ENCODE measurements at places on chromosomes 11 and 22. TPM values are rescaled to one million over a fixed set of nuclear protein-coding genes. Genes with fewer than 3 reads are reported as not detected.

SGSM1 gene
- total RNA-seq: 4.1 TPM

CCDC87 gene
- 0.46 TPM for total RNA-seq

GGT5 gene
- total RNA-seq: 6.7 TPM

HBE1 gene
- total RNA-seq: not detected

MMP27 gene
- total RNA-seq: not detected

TRIM51 gene
- total RNA-seq: not detected

DNA sequence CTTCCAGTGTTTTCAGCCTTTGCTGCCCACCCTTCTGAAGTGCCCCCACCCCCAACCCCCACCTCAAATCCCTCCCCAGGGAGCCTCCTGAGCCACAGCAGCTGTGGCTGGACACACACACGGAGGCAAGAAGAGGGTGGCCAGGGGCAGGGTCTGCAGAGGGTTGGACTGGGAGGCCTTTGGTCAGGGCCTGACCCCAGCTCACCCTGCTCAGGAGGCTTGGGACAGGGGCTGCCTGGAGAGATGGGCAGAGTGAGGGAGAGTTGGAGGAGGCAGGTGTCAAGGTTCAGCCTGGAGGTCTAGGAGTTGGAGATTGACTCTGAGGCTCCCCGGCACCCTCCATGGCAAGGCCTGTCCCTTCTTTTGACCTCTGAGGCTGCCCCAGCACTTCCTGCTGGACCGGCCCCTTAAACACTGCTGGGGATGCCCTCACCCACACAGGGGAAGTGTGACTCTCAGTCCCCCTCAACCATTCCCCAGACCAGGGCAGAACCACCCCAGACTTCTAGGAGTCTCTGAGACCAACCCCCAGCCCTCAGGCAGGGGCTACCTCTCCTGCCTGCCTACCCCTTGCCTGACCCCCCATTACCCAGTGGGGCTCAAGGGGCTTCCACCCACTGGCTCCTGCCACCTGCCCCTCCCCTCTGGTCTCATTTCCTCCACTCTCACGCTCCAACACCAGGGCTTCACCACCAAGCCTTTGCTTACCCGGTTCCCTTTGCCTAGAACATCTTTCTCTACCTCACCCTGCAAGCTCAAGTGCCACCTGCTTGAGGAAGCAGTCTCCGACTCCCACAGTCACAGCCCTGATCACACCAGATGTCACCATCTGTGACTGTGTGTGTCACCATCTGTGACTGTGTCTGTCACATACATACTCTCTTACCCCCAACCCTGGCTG lies 8.6 kb downstream of the ARAP1 start:
- no peak for DNase-seq

- no peak for DNase-seq
These were observed 75.3 kb downstream of the CD44 start for GRCh38 chr11:35214226-35214770.

GRCh38 chr11:32464078-32464477 lies 28.7 kb upstream of the WT1 start:
- no peak for DNase-seq

DNA sequence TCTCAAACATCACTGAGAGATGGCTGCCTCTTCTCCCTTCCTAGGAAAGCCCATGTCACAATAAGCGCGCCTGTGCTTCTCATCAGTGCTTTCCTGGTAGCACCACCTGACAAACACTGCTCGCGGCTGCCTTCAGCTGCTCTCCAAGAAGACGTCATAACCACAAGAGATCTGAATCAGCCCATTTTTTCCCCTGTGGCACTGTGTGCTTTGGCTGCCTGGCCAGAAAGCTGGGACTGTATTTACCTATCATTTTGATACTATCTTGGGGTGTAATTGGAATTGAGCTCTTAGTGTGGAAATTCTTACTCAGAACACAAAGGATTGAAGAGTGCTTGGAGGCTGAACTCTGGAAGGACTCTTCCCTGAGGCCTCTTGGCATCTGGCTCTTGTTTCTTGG lies 50.3 kb upstream of the EHF start:
- DNase-seq: no peak

DNA sequence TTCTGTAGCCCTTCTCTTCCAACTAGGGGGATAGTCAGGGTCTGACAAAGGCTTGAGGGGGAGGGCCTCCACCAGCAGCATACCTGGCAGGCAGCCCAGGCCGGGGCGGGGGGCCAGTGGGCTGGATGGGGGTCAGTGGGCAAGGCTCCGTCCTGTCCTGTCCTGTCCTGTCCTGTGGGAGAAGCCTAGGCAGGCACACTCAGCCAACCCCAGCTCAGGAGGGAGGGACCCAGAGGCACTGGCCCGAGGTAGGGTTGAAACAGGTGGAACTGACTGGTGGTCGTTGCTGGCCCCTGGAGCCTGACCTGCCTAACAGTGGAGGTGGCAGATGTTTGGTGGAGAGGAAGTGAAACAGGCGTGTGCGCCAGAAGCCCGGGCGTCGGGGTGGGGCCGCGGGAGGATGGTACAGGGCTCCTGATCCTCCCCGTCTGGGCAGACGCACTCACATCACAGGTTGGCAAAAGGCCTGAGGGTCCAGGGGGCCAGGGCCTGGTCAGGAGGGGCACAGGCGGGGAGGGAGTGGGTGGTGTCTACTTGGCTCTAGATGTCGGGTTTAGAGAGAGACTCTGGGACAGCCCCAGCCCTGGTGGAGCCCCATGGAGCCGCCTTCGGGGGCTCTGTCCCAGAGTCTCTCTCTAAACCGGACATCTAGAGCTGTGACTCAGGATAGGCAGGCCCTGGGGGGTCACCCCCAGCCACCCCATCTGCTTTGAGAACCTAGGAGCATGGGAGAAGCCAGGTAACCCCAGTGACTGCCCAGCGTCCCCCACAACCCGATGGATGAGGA lies 32.5 kb upstream of the GRAMD4 start:
- peak; percentile 87 for DNase-seq

- DNase-seq: no peak
These were observed 3.0 kb upstream of the RIN1 start for GRCh38 chr11:66339162-66339675.

GRCh38 chr22:29344137-29344536 lies 28.6 kb upstream of the RASL10A start:
- DNase-seq: peak; percentile 52

DNA sequence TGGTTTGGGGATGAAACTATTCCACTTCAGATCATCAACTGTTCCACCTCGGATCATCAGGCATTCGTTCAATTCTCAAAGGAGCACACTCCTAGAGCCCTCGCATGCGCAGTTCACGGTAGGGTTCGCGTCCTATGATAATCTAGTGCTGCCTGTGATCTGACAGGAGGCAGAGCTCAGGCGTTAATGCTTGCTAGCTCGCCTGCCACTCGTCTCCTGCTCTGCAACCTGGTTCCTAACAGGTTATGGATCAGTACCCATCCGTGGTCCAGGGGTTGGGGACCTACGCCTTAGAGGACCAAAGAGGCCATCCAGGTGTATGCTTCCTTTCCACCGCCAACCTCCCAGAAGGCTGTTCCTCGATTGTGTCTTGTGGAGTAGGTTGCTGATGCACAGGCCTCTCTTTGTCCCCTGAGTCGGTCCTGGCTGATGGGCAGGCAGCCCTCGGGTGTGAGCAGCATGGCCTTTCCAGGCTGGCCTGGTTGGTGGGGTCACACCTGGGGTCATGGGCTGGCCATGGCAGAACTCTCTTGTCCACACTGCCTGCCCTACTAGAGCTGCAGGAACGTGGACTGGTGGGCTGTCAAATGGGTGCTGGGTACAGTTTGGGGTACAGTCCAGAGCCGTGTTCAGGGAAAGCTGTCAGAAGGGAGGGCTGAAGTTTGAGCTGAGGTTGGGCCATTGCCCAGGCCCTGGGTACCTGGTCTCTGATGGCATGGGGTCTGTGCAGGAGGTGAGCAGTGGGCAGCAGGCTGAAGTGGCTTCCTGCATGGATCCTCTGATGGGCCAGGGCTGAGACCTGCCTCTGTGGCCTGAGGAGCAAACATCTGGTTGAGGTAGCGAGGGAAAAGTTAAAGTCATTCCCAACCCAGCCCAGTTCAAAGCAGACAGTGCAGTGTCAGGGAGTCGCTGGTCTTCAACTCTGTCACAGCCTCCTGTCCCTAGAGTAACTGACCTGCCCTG lies 11.1 kb downstream of the PRDM11 start:
- no peak for DNase-seq

DNA sequence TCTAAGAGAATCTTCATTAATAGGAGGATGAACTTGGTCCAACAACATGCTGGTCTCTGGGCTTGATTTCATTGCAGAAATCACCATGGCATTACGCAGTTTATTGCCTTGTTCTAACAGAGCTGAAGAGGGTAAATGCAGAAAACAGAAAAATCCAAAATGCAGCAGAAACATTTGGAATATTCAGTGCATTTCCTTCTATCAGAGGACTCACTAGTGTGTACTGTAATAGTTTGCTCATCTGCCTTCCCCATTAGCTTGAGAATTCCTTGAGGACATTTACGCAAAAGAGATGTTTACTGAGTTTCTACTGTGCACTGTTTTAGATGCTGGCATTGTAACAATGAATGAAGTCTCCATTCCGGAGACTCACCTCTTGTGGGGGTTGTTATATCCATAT lies 37.4 kb downstream of the C2CD3 start:
- no peak for DNase-seq

DNA sequence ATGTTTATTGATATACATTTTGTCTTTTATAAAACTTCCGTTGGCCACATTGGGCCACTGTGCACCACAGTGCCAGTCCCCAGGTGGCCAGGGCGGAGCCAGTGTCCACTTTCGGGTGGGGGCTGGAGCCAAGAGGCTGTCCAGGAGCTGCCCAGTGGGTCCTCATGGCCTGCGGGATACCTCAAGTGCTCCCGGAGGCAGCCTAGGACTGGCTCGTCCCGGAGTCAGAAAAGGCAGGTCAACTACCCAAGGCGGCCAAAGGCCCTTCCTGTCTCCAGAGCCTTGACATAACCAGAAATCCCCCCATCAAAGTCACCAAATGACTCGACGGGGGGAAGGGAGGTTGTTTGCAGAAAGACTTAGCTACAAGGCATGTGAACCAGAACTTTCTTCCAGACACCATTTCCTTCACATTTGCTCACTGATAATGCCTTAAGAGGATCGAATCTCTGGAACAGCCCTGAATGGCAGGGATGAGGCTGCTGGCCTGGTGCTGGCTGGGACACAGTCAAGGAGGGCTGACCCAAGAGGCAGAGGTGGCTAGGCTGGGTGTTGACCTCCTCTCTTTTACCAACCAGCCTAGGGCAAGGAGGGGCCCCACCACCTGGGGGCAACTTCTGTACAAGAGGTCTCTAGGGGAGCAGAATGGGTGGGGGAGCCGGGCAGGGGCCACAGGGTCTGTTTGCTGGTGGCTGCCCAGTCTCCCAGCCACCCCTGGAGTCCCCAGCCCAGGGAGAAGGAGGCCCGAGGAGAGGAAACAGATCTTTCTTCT lies 8.4 kb downstream of the MRGPRF start:
- DNase-seq: no peak

- DNase-seq: no peak
These were observed 2.8 kb upstream of the BCO2 start for GRCh38 chr11:112172362-112172994.

- no peak for DNase-seq
These were observed 380.9 kb downstream of the TBC1D22A start for GRCh38 chr22:47143249-47143938.

DNA sequence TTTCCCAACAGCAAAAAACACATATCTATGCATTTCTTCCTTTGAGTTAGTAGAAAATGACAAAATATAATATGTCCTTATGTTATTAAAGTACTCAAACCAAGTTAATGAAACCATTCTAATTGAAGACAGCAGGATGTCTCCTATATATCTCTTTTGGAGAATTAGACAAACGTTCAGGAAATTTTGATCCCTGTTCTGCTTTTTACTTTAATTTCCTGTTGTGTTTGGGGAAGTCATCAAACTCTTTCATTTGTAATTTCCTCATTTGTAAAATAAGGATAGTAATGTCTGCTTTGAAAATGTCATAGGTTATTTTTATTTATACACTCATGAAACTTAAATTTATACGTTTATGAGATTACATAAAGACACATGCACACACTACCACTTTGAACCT lies 281.8 kb upstream of the ANO5 start:
- DNase-seq: no peak

DNA sequence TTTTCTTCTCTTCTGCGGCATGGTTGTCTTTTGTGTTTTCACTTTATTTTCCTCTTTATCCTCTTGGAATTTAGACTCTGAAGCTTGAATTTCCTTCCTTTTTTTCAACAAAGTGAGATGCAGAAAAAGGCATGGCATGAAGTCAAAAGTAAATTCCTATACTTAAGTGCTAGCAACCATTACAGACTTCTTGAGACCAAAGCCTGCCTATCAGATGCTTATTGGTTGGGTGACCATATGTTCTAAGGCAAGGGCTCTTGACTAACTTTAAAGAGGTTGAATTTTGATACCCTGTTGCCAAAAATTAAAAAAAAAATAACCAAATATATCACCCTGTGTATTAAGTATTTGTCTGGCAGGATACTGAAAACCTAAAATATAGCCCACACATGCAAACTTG lies 237.4 kb downstream of the TMEM135 start:
- DNase-seq: no peak

GRCh38 chr22:37569921-37570660 lies 9.8 kb downstream of the LGALS2 start:
- peak; percentile 76 for DNase-seq

DNA sequence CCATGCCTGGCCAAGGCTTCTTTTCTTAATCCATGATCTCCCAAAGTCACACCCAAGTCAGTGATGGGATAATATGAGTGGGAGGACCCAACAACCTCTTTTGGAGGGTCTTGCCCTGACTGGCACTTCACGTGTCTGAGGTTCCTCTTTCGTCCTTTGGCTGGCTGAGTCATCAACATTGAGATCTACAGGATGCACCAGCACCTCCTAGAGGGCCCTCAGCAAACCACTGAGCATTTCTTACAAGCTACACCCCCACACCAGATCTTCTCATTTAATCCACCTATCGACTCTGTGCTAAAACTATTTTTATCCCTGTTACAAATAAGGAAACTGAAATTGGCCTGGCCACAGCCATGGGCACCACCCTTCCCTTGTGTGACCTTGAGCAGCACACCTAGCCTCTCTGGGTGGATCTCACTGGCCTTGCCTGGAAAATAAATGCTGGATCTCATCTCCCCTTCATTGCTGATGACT lies 63.4 kb downstream of the FLI1 start:
- DNase-seq: peak; percentile 40

DNA sequence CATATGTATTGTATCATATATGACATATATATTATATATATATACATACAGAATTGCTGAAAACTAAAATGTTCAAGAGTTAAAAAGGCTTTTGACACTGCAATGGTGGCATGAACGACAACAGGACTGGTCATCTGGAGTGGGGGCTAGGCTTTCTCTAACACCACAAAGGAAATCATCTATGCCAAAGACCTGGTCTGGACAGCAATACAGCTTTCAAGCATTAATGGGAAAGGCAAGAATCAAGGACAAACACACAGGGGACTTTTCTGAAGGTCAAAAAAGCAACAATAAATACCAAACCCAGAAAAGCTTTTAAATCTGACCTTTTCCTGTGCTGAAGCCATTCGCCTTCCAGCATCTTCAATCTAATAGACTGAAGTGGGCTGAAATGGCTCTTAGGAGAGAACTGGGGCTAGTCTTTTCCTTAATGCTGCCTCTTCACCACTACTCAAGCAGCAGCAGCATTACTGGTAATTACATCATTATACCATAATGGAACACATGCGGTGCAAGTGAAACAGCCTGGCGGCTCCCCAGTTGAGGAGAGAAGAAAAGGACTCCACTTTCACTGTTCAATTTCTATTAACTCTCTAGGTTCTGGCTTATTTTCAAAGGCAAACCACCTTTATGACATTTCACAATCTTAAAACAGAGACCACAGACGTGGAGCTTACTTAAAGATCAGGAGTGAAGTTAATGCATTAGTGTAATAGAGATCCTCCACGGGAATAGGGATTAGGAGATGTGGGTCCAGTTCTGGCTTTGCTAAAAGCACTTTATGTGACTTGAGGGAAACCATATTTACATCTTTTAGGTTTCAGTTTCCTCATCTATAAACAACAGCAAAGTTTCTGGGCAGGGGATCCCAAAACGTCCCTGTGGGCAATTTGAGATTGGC lies 63.0 kb downstream of the GAB2 start:
- DNase-seq: no peak
